ENCODE measurements at places on chromosomes 12 and 14.

- no peak for DNase-seq
Measured at GRCh38 chr14:76434220-76434619, 58.3 kb downstream of the ESRRB start.

DNA sequence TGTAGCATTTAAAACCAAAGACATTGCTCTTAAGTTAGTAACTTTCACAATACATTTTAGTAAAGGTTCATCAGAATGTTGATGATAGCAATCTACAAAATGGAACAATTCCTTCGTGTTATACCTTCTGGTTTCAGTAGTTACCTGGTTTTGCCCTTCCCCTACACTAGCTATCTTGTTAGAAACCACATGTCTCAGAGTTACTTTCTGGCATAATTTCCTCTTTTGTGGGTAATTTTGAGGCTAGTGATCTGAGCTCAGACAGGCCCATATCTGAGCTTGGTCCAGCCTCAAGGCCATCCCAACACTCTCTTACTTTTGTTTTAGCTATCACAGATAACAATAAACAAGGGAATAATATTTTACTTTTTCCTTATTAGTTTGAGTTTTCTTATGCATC, 196.9 kb downstream of the KITLG start:
- DNase-seq: no peak

- no peak for DNase-seq
Measured at GRCh38 chr12:449203-449602, 10.5 kb upstream of the B4GALNT3 start.

DNA sequence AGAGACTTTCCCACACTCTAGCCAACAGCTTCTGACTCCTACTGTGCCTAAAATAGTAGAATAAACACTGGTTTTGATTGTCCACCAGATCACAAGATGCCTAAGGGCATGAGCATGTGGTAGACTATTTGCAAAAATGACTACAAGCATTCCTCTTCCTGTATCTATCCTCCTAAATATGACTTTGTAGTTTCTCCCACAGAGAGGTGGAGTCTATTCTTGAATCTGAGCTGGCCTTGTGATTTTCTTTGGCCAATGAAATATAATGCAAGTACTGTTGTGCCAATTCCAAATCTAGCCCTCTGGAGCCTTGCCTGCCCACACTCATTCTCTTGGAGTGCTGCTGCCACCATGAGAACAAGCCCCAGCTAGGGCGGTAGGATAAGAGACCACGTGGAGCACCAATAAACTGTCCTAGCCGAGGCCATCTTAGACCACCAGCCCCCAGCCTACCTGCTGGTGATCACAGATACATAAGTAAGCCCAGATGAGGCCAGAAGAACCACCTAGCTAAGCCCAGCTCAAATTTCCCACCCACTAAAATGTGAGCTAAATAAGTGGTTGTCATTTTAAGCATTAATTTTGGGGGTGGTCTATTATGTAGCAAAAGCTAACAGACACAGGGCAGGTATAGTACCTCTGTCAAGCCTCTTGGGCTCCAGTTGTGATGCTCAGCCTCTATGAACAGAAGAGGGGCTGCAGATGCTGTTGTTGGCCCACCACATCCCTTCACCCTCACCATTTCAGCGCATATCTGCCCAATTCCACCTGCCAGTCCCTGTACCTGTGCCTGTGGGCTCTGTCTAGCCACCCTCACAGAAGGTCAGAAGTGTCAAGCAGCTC, 17.9 kb downstream of the ZFP36L1 start:
- no peak for DNase-seq

- peak; percentile 47 for DNase-seq
Measured at GRCh38 chr12:99911967-99912366, 72.8 kb downstream of the ANKS1B start.

DNA sequence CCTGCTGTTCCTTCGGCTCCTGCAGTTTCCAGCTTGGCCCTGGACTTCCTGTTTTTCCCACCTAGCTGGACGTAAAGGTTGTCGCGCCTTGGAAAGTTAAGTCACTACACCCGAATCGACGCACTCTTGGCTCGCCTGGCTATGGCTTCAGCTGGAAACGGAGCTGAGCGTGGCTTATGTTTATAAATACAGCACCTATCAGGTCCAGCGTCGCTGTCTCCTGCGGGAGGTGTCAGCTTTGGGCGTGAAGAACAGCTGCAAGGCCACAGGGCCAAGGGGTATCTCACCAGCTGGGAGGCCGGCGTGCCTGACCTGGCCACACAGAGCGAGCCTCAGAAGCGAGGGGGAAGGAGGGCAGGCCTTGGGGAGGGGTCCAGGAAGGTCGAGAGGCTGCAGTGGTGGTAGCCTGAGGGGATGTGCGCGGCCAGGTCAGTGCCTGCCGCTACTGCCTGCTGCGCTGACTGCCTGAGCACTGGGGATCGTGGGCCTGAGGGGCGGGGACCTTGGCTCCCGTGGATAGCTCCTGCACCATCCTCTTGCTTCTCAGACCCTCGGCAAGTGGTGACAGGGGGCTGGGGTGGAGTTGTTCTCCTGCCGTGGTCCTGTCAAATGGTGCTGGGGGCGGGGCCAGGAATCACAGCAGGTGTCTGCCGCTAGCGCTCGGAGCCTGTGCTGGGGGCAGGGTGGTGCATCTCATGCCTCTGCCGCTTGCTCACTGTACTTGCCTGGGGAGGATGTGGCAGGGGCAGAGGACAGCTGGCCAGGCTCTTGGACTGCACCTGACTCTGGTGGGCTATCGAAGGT, 12.5 kb downstream of the PACS2 start:
- DNase-seq: no peak

GRCh38 chr14:52119030-52119429, 50.2 kb upstream of the NID2 start:
- DNase-seq: no peak

GRCh38 chr14:75487155-75487671, 35.1 kb upstream of the BATF start:
- no peak for DNase-seq

DNA sequence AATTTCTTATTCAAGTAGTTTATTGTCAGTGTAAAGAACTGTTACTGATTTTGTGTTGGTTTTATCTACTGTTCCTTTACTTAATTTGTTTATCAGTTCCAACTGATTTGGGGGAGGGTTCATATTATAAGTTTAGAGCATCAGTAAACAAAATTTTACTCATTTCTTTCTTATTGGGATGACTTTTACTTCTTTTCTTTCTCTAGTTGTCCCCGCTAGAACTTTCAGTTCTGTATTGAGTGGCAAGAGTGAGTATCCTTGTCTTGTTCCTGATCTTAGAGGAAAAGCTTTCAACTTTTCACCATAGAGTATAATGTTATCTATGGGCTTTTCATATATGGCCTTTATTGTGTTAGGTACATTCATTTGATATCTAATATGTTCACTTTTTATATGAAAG, 584.1 kb downstream of the LRFN5 start:
- no peak for DNase-seq

GRCh38 chr12:115811045-115811444, 466.4 kb downstream of the MED13L start:
- DNase-seq: no peak

Measured in ACHN (cell line).